NCI-H1417 (cell line): ENCODE measurements at places on chromosomes 4 and X.

DNA sequence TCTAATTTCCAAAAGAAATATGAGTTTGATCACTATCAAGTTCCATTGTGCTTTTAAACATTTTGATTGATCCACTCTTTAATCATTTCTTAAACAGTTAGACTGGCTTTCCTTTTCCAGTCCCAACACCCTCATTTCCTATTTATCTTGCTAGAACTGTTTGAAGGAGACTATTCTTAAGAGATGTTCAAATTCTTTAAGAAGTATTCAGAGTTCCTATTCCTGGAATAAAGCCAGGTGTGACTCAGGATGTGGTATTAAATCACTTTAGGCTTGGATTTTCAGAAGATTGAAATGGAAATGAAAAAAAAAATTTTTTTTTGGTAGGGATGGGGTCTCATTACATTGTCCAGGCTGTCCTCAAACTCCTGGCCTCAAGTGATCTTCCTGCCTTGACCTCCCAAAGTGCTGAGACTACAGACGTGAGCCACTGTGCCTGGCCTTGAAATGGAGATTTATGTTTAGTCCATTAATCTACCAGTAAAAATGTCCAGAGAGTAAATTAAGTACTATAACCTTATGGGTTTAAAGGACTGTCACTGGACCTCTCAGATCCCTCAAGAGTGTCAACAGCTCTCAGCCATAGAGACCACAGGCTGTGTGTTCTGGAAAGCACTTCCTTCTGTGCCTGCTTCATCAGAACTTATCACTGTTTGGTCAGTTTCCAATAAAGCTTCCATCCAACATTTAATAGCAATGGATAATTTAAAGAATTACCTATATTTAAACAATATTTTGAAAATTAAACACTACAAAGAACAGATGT lies 90.7 kb downstream of the CDS1 start:
- no peak for DNase-seq

- peak; percentile 90 for DNase-seq
These were observed 61.1 kb upstream of the VAMP7 start for GRCh38 chrX:155819966-155820491.

DNA sequence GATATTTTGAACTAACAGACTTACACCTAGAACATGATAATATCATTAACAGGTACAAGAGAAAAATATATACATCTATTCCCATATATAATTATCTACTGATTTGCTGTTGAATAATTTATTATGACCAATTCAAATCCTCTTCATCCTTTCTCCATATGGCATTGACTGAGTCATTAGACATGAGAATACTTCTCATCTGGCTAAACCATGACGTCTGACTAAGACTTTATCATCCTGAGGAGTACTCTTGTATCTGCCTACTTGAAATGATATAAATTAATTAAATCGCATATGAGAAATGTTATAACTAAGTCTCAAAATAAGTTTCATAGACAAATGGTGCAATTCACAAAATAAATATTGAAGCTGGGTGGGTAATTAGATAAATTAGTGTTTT lies 67.4 kb downstream of the EMCN start:
- no peak for DNase-seq

DNA sequence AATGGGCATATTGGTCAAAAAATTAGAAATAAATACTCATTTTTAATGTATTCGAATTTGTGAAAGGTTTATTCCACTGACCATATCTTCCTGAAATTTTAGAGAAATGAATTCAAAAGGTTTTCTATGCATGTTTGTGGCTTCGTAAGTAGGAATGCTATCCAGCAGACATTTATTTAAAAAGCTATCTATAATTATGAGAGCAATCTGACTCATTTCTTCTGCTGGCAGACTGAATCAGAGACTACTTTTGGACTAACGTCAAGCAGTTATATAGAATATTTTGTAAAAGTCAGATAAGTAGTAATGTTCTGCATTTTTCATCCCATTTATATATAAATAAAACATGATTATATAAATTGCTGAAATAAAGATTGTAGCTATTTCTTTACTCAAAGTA lies 125.0 kb downstream of the SPCS3 start:
- no peak for DNase-seq

GRCh38 chr4:78749972-78750727 lies 26.0 kb upstream of the BMP2K start:
- DNase-seq = peak; percentile 16

- no peak for DNase-seq
These were observed 66.9 kb upstream of the ATP6AP2 start for GRCh38 chrX:40513835-40514234.

GRCh38 chr4:99043346-99043745 lies 45.2 kb downstream of the ADH5 start:
- no peak for DNase-seq
